Urinary bladder (tissue), 4 donors: ENCODE measurements at places on chromosomes 5 and 9.

GRCh38 chr5:90843443-90843842 lies 284.8 kb downstream of the ADGRV1 start:
- no peak for DNase-seq

DNA sequence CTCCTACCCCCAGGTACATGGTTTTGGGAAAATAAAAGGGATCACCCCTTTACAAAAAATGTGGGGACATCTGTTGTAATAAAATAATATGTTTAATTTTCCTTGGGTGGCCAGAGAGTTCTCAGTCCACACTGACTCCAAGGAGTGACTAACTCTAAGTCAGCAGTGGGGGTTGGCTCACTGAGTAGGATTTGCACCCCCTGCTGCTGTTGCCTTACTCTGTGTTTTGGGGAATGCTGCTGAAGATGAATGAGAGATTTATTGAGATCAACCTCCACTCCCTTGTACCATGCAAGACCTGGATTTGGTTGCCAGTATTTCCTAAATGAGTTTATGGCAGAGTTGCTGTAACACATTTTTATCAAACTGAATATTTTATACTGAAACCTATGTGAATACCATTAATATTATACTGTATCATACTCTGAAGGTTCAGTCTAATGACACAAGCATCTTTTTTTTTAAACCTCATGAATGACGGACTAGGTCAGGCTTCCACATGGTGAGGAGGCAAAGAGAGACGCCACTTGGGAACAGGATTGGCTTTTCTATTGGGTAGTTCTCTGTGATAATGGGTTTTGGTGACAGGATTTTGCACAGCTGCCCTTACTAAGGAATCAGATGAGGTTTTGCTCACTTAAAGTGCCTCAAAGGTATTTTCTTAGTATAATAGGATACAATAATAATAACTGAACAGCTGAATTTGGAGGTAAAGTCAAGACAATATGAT lies 121.3 kb upstream of the OSMR start:
- no peak for DNase-seq

GRCh38 chr9:91141407-91141965 lies 220.2 kb downstream of the AUH start:
- no peak for DNase-seq

DNA sequence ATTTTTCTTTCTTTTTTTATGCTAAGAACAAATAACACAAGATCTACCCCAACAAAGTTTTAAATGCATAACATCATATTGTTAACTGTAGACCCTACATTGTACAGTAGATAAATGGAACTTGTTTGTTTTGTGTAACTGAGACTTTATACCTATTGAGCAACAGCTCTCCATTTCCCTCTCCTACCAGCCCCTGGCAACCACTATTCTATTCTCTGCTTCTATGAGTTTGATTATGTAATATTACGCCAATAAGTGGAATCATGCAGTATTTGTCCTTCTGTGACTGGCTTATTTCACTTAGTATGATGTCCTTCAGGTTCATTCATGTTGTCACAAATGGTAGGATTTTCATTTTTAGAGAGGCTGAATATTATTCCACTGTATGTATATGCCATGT lies 308.2 kb upstream of the PRR16 start:
- DNase-seq, result no peak
